ENCODE measurements at places on chromosomes 7 and 10.

DNA sequence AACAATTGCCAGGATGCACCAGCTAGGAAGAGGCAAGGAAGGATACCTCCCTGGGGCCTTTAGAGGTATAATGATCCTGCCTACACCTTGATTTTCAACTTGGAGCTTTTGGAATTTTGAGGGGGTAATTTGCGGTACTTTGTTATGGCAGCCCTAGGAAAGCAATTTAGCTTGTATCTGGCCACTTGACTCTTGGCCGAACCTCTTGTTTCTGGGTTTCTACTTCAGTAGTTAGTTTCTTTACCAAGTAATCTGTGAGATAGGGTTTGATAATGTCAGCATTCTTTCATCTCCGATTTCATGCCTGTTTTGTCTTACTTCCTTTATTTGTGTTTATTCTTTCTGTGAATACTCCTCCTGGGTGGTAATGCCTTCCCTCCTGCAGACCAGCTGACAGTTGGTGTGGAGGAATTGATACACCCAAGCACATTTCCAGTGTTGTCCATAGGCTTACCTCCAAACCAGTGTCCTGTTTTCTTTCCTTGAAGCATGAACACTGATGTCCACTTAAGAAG lies 163.7 kb downstream of the SND1 start:
- DNase-seq = no peak

- no peak for DNase-seq
These were observed 133.0 kb downstream of the CYP26A1 start for GRCh38 chr10:93206652-93207051.

DNA sequence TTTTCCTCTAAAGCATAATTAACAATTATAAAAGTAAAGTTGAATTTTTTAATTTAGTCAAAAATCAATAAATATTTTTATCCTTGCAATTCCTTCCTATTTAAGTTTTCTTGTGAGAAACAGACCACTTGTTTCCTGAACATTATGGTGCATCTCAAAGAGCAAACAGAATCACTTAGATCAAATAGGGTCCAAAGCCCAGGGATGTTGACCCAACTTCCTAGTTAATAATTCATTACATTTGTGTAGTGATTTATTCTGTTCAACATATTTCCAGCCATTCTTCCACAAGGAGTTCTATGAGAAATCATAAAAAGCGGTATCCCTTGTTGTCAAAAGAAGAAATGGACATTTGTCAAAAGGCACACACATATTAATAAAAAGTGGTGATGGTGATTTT lies 315.6 kb downstream of the LRRTM3 start:
- DNase-seq = no peak

- no peak for DNase-seq
These were observed 83.3 kb downstream of the PAXIP1 start for GRCh38 chr7:154919344-154920225.

DNA sequence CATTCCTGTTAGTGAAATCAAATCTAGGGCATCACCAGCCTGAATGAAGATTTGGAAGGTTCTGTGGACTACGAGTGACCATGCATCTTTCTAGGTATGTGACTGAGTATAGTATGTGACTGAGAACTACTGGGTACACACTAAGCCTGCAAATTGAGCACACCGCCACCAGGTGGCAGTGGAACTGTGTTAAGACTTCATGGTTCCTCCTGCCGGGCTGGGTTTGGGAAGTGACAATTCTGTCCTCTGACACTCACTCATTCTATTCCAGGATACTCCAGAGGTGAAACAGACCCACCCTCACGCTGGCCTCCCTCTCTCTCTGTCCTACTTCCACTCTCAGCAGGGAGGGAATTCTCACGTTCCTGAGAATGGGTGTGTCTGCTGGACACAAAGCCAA lies 84.0 kb upstream of the TMEM248 start:
- DNase-seq = no peak

DNA sequence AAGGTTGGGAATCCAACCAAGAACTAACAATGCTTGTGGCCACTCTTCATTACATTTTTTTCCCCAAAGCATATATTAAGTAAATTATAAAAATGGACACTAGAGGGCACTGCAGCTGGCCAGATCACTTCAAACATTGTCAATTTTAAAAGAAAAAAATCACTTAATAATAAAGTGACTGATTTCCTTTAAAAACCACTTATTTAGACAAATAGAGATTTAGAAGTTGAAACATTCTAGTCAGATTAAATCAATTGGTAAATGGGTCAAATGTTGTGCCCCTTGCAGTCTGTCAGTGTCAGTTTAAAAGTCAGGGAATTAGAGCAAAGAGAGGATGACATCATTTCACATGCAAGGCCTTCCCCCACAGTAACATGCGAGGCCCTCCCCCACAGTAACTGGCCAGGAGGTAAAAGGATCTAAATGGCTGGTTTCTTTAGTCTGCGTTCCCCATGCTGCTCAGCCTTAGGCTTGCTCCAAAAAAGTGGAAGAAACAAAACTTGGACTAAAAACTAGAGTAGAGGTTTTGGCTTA lies 177.9 kb downstream of the SKAP2 start:
- no peak for DNase-seq

- no peak for DNase-seq
These were observed 25.8 kb upstream of the EEPD1 start for GRCh38 chr7:36127075-36127740.
